ENCODE measurements at places on chromosomes 11 and 22.

DNA sequence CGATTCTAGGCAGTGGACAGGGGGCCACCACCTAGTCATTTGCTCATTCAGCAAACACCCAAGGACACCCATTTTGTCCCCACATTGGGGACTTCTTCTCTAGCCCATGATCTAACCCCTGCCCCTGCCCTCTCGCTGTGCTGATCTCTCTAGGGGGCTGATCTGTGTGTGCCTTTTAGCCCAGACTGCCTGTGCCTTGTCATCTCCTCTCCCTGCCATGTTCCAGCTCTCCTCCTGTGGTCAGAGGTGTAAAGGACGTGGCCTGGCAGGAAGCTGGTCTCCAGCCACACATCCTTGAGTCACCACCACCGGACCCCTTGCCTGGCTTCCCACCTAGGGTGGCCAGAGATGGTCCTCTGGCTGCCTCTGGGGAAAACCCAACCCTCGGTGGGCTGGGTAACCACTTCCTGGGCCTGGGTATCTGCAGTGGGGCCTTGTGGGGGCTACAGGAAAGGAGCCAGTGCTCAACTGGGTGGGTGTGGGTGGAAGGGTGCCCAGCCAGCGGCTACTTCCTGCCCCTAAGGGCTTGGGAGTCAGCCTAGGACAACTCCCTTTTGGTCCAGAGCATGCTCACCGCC is 1.3 kb downstream of the CTSW start:
- no peak for DNase-seq

DNA sequence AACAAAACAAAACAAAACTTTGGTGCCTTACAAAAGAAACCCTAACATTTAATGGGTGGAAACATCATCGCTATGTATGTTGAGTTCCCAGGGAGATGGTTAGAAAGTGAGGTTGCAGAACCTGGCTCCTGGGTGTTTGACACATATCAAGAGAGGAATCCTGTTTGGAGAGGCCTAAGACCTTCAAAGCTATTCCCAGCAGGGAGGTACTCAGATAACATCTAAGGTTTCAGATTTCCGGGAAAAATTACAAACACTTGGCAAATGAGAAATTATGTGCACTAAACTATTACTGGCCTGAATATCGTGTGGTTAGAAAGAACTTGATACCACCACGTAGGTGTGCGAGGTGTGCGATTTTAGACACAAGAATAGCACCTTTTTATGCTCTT is 18.5 kb downstream of the TRIM5 start:
- no peak for DNase-seq

DNA sequence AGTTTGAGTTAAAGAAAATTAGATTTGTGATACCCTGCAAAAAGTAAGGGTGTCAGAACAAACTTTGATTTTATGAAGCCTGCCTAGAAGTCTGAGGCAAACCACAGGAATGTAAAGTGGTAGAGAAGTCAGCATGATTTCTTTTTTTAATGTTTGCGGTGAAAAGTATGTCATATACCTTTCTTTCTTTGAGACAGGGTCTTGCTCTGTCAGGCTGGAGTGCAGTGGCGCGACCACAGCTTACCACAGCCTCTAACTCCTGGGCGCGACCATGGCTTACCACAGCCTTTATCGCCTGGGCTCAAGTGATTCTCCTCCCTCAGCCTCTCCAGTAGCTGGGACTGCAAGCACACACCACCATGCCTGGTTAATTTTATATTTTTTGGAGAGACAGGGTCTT is 4.7 kb downstream of the API5 start:
- DNase-seq, result no peak

DNA sequence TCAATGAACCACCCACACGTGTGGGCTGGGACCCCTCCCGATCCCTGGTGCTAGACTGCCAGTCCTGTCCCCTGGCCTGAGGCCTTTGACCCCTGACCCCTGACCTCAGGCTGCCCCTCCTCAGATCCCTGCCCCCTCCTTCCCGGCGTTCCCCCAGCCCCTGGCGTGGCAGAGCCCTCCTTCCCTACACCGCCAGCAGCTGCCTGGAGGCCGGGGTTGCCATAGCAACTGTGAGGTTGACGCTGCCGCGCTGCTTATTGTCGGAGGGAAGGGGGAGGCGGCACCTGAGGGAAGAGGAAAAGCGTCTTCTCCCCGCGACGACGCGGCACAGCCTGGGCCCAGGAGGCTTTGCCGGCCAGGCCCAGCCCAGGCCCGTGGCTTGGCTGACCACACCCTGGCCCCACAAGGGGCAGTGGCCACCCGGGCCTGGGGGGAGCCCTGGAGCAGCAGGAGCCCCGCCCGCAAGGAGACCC is 32.6 kb downstream of the SHANK3 start:
- peak; percentile 44 for DNase-seq
